ENCODE measurements at places on chromosomes 5 and 9.

DNA sequence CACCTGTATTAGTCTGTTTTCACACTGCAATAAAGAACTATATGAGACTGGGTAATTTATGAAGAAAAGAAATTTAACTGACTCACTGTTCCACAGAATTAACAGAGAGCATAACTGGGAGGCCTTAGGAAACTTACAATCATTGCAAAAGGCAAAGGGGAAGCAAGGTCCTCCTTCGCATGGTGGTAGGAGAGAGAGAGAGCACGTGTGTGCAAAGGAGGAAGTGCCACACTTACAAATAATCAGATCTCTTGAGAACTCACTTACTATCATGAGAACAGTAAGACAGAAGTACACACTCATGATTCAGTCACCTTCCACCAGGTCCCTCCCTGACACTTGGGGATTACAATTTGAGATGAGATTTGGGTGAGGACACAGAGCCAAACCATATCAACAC is 258.7 kb downstream of the TRIM32 start:
- DNase-seq: no peak

DNA sequence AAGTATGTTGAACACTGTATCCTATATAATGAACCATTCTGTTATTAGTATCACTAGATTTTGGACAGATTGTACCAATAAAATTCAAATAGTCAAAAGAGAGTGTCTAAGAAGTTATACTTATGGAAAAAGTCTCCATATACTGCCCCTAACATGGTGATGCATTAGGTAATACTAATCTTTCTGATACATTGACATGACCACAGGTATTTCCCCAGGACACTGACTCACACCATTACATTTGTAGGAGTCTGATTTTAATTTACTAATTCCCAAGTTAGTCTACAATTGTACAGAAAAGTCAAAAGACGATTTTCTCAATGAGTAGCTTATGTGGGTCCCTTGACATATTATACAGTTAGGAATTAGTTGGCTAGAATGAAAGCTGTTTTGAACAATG is 593.8 kb downstream of the ISL1 start:
- DNase-seq: no peak

GRCh38 chr5:38393636-38394035 is 135.3 kb downstream of the EGFLAM start:
- DNase-seq: no peak

DNA sequence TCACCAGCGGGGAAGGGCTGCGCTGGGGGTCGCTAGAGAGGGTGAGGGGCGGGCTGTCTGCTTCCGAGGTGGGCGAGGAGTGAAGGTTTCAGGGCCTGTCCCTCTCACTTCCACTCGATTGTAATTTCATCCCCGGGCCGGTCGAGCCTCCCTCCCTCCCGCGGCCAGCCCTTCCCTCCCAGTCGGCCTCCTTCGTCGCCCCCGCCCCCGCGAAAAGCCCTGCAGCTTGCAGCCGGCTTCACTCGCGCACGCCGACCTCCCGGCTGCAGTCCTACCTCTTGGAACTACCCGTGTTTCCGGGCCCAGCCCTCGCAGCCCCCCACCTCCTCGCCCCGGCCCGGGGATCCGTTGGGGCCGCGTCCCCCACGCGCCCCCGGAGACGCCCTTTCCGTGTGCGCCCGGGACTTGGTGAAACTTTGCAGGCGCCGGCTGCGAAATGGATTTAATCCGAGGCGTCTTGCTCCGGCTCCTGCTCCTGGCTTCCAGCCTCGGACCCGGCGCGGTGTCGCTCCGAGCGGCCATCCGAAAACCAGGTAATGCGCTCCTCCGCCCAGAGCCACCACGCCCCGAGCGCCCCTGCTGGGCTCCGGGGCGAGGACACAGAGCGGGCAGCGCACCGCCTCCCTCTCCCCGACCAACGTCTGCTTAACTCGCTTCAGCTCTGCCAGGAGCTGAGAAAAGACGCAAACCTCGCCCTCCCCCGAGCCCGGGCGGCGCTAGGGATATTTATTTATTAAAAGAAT is at the start of gene EGFLAM:
Gene EGFLAM, plus strand, starts transcription at position 241 of the 743 bp plus-strand sequence. Its CDS starts 196 bp downstream, at position 437.
- peak; percentile 37 for DNase-seq

- no peak for DNase-seq
Observed at GRCh38 chr9:125484350-125485282, 222.4 kb downstream of the MAPKAP1 start.

- no peak for DNase-seq
Observed at GRCh38 chr5:68834491-68834981, 259.3 kb upstream of the SLC30A5 start.

DNA sequence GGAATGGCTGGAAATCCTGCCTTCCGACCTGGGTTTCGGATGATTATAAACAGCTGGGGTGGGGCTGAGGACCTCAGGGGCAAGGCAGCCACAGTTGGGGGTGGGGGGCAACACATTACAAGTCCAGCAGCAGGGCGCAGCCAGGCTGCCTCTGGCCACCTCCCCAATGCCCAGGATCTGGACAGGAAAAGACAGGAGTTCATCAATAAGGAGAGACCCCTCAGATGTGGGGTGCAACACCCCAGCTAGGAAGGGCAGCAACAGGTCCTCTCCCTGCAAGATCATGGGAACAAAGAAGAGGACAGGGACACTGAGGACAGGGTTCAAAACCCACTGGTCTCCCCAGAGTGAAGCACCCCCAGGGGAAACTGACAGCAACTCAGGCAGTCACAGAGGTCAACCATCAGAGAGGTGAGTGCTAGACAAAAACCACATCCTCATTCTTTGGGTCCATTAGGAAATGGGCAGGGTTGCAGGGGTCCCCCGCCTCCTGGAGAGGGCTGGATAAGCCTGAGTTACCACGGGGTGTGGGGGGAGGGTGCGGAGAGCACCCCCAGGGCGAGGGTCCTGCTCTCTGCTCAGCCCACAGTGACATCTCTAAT is 33.5 kb downstream of the SEMA4D start:
- no peak for DNase-seq

GRCh38 chr5:141664733-141665461 is 13.7 kb upstream of the FCHSD1 start:
- peak; percentile 77 for DNase-seq

- no peak for DNase-seq
Observed at GRCh38 chr9:89446261-89446960, 51.5 kb downstream of the SEMA4D start.

DNA sequence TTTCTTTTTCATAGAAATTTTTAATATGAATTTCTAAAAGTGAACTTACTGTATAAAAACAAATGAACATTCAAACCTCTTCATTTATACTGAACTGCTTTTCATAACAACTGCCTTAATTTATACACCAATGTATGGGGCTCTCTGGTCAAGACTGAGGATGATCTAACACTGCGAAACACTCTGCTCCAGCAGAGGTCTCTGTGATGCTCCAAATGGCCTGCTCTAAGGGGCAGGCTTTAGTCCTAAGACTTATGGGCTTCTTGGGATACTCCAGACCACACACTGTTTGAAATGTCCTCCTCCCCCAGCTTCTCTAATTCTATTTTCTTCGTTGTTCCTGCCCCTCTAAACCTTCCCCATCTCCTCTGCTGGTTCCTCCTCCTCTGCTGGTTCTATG is 58.5 kb downstream of the LIFR start:
- peak; percentile 34 for DNase-seq

DNA sequence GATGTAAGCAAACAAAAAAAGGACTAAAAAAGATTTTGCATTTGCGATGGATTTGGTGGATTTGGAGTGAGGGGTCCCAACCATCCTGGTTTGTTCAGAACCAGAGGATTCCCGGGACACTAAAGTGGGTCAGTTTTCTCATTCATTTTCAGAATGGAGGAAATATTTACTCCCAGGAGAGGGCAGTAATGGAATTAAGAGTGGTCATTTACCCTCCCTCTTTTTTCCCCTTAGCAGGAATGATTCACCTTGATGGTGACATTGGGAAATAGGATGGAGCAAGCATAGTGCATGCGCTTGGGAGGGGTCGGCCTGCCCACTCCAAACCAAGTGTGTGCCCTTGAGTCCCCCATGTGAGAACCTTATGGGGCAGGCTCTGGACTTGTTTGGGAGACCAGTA is 164.2 kb upstream of the PUM3 start:
- DNase-seq: no peak

DNA sequence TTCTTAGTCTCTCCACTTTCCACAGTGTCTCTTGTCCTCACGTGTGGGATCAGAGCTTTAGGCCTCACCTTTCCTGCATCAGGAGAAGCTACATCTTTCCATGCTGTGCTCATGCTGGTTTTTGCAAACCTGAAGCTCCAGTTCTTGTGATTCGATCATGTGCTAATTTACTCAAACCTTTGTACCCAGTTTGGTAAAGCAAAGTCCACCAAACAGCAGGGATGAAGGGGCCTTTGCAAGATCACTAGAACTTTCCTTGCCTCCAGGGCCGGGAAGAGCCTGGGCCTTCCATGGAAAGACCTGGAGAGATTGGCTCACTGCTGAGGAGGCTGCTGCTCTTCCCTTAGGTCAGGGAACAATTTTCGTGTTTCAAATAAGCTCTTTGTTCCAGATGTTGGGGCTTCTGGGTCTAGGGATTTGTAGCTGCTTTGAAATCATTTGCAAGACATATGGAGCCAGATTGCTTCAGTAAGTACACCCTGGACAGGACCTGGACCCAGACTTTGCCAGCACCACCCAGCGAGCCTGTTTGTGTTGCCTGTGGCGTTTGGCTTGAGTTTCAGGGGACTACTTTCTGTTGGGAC is 18.7 kb upstream of the SPATA31E1 start:
- DNase-seq: no peak

- peak; percentile 61 for DNase-seq
Observed at GRCh38 chr9:79129865-79130480, 441.8 kb upstream of the TLE4 start.

DNA sequence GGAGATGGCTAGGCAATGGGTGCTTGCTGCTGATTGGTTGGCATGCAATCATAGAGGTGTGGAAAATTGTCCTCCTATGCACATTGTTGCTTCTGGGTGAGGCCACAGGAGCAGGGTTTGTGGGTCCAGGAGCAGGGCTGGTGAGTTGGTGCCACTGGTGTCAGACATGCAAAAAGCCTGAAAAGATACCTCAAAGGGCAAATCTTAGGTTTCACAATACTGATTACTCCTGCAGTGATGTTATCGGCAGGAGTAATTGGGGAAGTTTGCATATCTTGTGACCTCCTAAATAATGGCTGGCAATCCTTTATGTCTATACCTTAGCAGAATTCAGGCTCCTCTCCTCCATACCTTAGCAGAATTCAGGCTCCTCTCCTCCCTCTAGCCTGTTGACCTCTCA is 25.2 kb downstream of the SLC25A48 start:
- no peak for DNase-seq

- DNase-seq: no peak
Observed at GRCh38 chr9:4832786-4833579, 40.2 kb downstream of the RCL1 start.

GRCh38 chr9:122315534-122315933 is 50.9 kb downstream of the MRRF start:
- no peak for DNase-seq

- no peak for DNase-seq
Observed at GRCh38 chr9:36100532-36100931, 36.0 kb upstream of the GLIPR2 start.
